ENCODE measurements at places on chromosomes 3 and 15.

DNA sequence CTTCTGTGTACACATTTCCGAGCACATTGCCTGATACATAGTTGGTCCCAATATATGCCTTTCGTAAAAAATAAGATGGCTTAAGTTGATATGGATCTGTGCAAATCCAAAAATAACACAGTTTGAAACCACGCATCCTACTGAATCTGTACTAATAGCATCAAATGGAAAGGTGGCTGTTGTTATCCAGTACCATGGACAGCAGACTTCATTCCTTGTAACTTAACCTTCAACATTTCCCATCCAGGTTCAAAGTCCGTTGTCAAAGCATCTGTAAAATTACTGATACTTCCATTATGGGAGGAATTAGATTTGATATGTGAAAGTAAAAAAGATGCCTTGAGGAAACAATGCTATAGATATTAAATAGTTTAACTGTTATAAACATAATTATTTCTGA lies 65.5 kb upstream of the C3orf49 start:
- no peak for DNase-seq

- DNase-seq: no peak
Measured at GRCh38 chr3:61765157-61765876, 203.9 kb downstream of the PTPRG start.

- DNase-seq: no peak
Measured at GRCh38 chr3:151697496-151697895, 36.2 kb upstream of the AADACL2 start.

DNA sequence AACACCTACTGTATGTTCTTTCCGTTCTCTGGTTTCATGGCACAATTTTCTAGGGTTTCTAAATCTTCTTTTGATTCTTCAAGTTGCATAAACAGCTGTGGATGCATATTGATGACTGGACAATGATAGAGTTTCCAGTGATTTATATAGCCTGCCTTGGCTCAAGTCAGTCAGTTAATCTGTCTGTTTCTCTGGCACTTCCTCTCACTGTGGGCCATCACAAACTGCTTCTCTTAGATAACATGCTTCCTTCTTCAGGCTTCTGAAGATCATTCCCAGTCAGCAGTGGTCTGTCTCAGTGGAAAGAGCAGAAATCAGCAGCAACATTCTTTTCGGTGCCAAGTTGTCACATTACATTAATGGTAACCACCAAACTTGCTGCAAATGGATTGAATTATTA lies 207.2 kb downstream of the RYR3 start:
- DNase-seq: no peak

- no peak for DNase-seq
Measured at GRCh38 chr15:70111203-70112073, 13.7 kb upstream of the TLE3 start.

- DNase-seq: no peak
Measured at GRCh38 chr15:94395640-94396039, 164.3 kb downstream of the MCTP2 start.

DNA sequence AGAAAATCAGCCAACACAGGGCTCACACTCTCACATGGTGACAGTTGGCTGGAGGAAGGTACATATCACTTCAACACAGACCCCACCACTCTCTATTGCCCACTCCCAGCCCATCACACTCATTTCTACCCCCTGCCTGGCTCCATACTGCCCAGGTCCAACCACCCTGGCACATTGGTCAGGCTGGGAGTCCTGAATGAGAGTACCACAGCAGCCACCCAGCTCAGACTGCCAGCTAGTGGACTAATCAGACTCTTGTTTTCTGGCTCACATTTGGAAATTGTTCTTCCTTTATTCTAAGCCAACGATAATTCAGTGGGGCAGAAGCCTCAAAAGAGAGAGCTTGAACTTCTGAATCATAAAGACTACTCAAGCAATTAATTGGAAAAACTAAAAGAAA lies 20.0 kb downstream of the MRPL46 start:
- no peak for DNase-seq

GRCh38 chr3:177811112-177811511 lies 613.8 kb upstream of the TBL1XR1 start:
- DNase-seq: no peak

DNA sequence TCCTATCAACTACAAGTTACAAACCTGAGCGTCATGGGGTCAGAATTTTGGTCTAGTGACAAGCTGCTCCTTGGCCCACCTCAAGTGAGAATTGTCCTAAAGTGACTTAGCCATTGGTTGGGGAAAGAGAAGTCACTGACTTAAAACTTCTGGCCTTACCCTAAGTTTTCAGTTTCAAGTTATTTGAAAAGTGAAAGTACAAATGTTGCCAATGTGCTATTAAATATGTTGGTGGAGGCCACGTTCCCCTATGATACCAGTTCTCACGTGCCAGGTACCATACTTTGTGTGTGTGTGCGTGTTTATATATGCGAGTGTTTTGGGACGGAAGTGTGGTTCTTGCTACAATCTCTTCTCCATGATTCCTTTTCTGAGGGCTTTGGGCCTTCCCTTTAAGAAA lies 22.6 kb upstream of the RASGRP1 start:
- DNase-seq: no peak

DNA sequence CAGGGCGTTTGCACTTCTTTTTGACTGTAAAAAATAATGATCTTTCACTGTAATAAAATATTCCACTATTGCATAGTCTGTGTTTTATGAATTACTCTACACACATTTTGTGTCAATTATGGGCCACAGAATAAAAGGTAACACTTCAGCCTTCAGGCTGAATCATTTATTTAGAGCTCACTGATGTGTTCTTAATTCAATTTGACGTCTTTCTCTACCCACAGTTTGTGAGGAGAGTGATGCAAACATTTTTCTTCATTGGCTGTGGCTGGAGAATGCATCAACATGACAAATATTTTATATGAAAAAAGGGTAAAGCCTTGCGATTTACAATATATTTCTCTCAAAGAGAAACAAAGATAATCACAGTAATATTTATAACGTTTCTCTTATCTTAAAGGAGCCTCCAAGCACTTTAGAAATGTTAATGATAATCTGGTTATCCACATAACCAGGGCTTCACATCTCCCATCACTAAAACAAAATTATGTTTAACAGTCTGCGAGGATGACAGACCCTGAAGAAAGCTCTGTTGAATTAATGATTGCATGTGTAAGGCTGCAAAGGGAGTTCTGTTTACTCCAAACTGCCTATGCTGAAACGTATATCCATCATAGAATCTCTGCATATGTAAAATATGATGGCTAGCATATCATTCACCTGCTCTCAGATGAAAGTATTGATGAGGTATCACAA lies 951.3 kb downstream of the ZPLD1 start:
- no peak for DNase-seq

DNA sequence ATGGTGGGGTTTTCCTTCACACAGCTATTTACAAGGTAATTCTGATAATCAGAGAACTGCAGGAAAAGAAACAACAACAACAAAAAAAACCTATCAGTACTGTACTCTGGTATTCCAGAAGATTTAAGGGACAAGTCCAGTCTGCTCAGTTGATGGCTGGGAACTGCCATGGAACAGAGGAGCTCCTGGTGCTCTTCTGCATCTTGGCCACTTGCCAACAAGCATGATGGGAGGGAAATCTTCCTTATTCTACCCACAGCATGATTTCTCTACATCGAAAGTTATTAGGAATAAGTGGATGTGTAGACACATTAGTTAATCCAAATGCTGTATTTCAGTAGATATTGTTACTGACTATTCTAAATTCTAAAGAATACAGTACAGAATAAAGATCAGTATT lies 51.7 kb downstream of the RASGRP1 start:
- no peak for DNase-seq

DNA sequence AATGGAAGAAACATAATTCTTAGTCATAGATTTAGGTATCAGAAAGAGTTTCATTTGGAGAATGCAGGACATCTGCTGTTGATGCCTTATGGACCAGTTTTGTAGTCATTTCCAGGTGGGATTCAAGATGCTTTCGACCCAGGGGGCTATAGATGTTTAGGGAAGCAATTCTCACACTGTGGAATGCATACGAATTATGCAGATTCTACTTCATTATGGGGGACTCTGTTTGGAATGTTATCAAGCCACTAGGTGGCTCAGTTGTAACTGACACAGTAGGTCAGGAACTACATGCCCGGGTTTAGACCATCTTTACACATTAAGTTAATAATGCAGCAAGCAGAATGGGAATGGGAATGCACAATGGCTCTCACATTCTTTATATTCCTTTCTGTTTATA lies 1359.8 kb downstream of the ZPLD1 start:
- DNase-seq: no peak

DNA sequence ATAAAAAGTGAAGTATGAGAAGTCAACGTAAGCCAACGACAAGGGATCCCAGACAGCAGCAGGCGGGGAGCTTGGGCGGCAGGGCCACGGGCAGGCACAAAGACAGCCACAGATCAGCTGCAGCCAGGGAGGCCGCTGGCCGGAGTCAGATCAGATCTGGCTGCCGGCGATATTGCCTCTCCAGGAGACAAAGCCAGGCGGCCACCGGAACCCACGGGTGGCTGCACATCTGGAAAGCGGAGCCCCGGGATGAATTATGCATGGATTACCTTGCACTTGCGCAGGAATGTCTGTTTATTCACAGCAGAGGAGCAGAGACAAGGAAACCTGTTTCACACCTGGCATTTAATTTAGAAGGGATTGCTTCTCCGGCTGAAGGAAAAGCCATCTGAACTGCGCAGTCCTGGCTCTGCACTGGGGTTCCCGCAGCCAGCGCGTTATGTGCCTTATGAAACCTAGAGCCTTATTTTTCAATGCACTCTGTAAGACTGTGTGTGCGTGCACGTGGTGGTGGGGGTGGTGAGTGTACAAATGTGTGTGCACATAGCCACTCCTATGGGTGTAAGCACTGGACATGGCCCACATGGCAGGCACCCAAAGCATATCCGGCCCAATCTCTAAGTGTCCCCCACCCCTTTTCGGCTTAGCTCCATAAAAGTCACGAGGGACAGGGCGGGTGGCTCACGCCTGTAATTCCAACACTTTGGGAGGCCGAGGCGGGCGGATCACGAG lies 427.8 kb upstream of the MCTP2 start:
- no peak for DNase-seq

GRCh38 chr15:62503451-62503850 lies 338.4 kb upstream of the C2CD4B start:
- no peak for DNase-seq

GRCh38 chr3:159831466-159831865 lies 157.2 kb upstream of the IL12A start:
- no peak for DNase-seq

- no peak for DNase-seq
Measured at GRCh38 chr3:188853856-188854771, 317.7 kb upstream of the TPRG1 start.

DNA sequence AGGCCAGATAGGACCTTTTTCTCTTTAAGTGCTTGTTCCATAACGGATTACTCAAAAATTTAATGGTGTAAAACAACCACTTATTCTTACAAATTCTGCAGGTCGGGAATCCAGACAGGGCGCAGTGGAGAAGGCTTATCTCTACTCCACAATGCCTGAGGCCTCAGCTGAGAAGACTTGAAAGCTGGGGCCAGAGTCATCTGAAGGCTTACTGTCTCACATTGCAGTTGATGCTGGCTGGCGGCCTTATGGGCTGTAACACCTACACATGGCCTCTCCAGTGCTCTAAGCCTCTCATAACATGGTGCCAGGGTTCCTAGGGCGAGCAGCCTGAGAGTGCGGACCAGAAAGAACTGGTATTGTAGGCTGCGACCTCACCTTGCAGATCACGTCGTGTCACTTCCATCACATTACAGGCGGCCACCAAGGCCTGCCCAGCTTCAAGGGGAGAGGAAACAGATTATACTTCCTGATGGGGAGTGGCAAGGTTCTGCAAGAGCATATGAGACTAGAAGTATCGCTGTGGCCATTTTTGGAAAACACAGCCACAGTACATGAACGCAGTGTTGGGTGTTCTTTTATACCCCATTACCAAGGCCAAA lies 32.4 kb downstream of the CMTM7 start:
- DNase-seq: no peak

GRCh38 chr3:10454907-10455544 lies 50.4 kb downstream of the ATP2B2 start:
- DNase-seq: no peak

GRCh38 chr3:100578646-100579045 lies 30.8 kb upstream of the ADGRG7 start:
- DNase-seq: no peak

GRCh38 chr3:33808559-33808958 lies 10.1 kb downstream of the PDCD6IP start:
- DNase-seq: no peak

DNA sequence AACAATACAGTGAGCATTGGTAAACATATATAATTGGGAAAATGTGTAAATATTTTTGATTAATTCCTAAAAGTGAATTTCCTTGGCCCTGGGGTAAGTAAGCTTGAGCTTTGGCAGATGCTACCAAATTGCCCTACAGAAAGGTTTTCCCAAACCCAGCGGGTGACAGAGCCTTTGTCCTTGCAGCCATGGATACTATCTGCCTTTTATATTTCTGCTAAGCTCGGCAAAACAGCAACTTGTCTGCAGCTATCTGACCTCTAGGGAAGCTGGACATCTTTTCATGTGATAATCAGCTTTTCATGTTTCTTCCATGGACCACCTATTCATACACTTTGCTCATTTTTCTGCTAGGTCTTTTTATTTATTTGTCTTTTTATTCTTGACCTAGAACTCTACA lies 64.7 kb upstream of the SEC22A start:
- DNase-seq: no peak

- DNase-seq: no peak
Measured at GRCh38 chr3:146625186-146625775, 20.1 kb upstream of the PLSCR5 start.

DNA sequence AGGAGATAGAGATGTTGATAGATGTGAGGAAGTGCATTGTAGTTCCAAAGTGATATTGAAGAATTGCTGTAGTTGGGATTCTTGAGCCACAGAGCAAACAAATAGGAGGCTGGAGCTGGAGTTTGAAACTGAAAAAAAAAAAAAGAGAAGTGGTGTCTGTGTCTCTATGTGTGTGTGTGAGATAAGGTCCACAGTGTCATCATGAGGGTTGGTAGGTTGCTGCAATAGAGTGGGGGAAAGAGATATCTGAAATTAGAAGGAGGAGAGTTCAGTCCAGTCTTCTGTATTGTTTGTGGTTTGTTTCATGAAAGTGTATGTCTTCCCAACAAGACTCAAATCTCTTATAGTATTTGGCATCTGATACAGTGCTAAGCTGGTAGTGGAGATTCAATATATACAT lies 37.3 kb upstream of the CACNA1D start:
- no peak for DNase-seq

- DNase-seq: no peak
Measured at GRCh38 chr3:72306800-72307341, 521.9 kb upstream of the PROK2 start.

DNA sequence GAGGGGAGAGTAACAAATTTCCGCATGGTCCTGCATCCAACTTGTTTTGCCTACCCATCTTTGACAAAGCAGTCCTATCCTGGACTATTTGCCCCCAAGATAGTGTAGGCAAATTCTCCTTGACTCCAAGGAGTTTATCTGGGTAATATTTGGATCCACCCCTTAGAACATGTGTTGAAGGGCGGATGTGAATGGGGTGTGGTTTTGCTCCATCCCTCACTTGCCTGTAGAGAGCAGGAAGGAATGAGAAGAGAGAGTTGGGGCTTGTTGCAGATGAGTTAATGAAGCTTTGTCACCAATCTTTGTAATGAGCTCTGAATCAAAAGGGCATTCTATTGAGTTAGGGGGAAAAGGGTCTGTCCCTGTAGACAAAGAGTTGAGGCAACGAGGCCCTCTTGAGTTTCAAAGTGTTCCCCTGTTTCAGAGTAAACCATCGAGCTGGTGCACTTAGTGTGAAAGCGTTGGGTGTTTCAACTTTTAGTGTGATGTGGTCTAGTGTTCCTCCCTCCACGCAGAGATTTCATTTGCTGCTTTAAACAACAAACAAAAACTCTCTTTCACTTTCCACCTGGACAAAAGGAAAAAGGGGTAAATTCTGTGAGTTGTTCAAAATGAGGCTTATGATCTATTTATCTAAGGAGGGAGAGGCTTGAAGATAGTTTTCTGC lies 42.2 kb upstream of the PPARG start:
- no peak for DNase-seq

Data from stimulated activated CD8-positive, alpha-beta memory T cell treated with anti-CD3 and anti-CD28 coated beads, Interleukin-4, amount 100 ng/mL, for 1 hour (primary cell).